ENCODE measurements at places on chromosomes 5 and 9. TPM values are rescaled to one million over a fixed set of nuclear protein-coding genes. Genes with fewer than 3 reads are reported as not detected.

Gene FAM169A
- total RNA-seq = 16.4 TPM

Gene DIRAS2
- 0.72 TPM for total RNA-seq

Gene PCDHGA1
- not detected for total RNA-seq

Gene ARHGEF28
- total RNA-seq = 68.7 TPM

Gene IL9
- total RNA-seq = not detected

Gene ACOT12
- not detected for total RNA-seq

Gene CDX1
- total RNA-seq = under 0.01 TPM

Gene IFNA21
- total RNA-seq = not detected

Gene GDNF
- total RNA-seq = under 0.01 TPM

Gene TSLP
- 0.85 TPM for total RNA-seq

Gene SLC35A4
- total RNA-seq = 16.9 TPM

Gene SLC6A7
- not detected for total RNA-seq

Gene TRIM23
- 18.8 TPM for total RNA-seq

Gene TTC39B
- total RNA-seq = 8.1 TPM

Gene CTXN3
- not detected for total RNA-seq

Gene LHX6
- under 0.01 TPM for total RNA-seq

Gene SLC45A2
- not detected for total RNA-seq

Gene CBY3
- total RNA-seq = not detected

Gene STING1
- total RNA-seq = 3.2 TPM

Gene BAAT
- total RNA-seq = 0.24 TPM

Gene OMD
- not detected for total RNA-seq

Gene CD72
- total RNA-seq = 0.72 TPM

Gene HCN1
- total RNA-seq = not detected

Gene IRGM
- not detected for total RNA-seq

Gene KIF27
- total RNA-seq = 2.8 TPM

Gene MAMDC2
- 9.6 TPM for total RNA-seq

Gene IL13
- total RNA-seq = not detected

Gene LCN1
- not detected for total RNA-seq

Gene SPINK7
- 4.3 TPM for total RNA-seq

Gene TAS2R1
- not detected for total RNA-seq

Gene GFPT2
- total RNA-seq = 0.48 TPM

Gene RNF180
- total RNA-seq = 5.3 TPM

Gene F2RL1
- 32.2 TPM for total RNA-seq
